ENCODE measurements at places on chromosomes 7 and 10.
A peak's percentile ranks its signal among the peaks of the same experiment; 100 is the strongest.

GRCh38 chr10:76759681-76760080 is 877.9 kb downstream of the KCNMA1 start:
- DNase-seq, result no peak

DNA sequence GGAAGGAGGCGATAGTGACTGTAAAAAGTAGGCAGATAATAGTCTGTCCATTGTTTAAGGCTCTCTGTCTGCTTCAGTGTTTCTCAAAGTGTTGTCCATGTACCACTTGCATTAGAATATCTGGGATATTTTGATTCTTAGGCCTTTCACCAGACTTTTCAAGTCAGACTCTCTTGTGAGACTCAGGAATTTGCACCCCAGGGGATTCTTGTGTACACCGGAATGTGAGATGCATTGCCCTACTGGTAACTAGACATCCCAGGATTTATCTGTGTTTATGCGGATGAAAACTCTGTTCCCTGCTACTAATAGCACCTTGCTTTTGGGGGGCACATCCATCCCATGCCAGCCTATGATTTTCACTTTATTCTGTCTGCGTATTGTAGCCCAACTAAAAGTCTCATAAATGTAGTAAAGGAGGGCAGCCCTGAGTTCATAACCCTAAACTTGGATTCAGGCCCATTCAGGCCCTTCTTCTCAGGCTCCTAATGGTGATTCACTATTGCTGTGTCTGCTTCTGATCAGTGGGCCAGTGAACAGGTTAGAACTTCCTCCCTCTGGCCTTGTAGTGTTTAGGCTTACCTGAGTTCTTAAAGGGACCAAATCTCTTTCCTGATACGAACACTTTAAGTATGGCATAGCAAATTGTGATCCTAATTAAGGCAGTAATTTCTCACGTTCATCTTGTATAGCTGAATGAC is 71.8 kb upstream of the RPA3 start:
- no peak for DNase-seq

DNA sequence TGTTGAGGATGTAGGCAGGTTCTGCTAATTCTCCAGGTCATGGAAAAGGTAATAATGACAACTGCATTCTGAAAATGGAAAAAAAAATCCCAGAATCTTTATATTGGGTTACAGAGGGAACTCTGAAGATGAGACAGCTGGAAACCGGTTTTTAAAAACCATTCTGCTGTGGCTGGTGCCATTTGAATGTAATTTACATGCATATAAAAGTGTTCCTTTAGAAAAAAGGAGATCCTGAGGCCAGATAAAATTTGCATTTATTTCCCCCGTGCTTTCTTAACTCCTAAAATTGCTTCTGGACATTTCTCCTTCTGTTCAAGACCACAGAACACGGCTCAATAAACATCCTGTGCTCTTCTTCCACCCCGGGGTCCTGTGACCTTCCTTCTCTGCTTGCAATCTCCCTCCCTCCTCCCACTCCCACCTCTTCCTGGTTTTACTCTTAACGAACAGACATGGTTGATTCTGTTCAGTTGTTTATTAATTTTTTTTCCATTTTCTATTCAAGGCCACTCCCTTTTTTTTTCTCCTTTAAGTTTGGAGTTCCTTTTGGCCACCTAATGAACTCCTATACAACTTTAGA is 41.6 kb downstream of the SH2D4B start:
- DNase-seq, result no peak

GRCh38 chr10:55369670-55370420 is 568.8 kb upstream of the PCDH15 start:
- DNase-seq, result no peak

GRCh38 chr10:32937911-32938424 is 20.1 kb downstream of the ITGB1 start:
- no peak for DNase-seq

- no peak for DNase-seq
Measured at GRCh38 chr10:131043039-131043691, 268.4 kb downstream of the TCERG1L start.

- DNase-seq, result no peak
Measured at GRCh38 chr7:77687747-77688144, 8.5 kb upstream of the RSBN1L start.

DNA sequence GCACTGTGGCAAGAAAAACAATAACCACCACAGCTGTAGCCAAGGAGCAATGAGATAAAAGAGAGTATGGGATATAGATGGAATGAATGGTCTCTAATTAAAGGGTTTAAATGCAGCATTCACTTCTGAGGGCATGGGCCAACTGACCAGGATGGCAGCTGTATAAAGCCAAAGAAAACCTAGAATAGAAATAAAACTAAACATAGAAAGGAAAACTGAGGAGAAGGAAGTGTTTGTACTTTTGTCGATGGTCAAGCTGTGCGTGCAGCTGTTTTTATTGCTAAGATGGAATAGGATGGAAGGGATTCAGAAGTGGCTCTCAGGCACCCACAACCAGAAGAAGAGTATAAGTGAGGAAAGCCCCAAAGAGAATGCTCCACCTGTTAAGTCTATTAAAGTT is 37.9 kb downstream of the ZC3HC1 start:
- no peak for DNase-seq

- no peak for DNase-seq
Measured at GRCh38 chr7:129238546-129238945, 13.7 kb downstream of the AHCYL2 start.

DNA sequence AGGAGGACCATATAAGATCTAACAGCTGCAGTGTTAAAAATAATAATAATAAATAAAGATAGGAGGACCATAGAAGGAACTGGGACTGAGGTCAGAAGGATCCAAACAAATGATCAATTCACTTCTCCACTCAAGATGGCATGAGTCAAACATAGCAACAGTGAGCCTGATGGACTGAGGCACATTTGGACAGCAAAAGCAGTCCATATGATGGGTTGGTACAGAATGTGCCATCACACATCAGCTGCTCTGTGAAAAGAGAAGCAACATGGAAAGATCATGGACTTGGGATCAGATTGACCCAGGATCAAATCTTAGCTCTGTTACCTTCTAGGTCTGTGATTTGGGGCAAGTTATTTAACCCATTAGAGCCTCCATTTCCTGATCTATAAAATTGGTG is 188.9 kb upstream of the KMT2E start:
- no peak for DNase-seq

GRCh38 chr10:31070691-31071090 is 39.0 kb upstream of the ZNF438 start:
- no peak for DNase-seq

GRCh38 chr7:153286763-153287162 is 527.2 kb downstream of the ACTR3B start:
- no peak for DNase-seq

GRCh38 chr10:78703593-78703992 is 365.2 kb upstream of the ZMIZ1 start:
- no peak for DNase-seq

DNA sequence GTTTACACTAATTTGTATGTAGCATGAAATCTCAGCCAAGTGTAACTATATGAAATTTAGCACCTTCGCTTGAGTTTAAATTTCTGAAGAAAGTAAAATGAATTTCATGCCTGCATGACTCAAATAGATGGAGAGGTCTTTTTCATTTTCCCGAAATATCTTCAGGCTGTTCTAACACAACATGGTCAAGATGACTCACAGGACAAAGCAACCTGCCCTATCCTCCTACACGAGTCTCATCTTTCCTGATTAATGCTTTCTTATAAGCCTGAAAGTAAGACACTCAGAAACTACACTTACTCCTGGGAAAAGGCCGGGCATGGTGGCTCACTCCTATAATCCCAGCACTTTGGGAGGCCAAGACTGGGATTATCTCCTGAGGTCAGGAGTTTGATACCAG is 41.2 kb downstream of the CH25H start:
- no peak for DNase-seq

GRCh38 chr7:95126053-95126709 is 198.2 kb downstream of the PON1 start:
- DNase-seq, result peak; percentile 5

- DNase-seq, result no peak
Measured at GRCh38 chr7:98038321-98038720, 48.3 kb upstream of the OCM2 start.

DNA sequence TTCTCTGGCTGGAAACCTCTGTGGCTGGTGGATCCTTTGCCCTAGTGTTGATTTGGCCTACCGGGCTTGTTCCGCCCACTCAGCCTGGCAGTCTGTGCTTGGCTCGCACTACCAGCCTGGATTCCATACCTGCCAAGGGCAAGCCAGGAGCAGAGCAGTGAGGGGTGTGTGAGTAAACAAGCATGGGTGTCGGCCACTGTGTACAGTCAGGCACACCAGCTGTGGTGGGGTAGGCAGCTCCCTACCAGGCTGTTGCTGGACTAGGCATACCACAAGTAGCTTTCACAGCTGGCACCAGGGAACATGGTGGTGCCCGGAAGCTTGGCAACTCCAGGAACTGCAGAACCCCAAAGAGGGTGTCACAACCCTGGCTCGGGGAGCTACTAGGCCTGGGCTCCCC is 942.9 kb upstream of the LRRN3 start:
- DNase-seq, result no peak

GRCh38 chr7:144026203-144026883 is 22.4 kb upstream of the OR2A5 start:
- DNase-seq, result no peak

DNA sequence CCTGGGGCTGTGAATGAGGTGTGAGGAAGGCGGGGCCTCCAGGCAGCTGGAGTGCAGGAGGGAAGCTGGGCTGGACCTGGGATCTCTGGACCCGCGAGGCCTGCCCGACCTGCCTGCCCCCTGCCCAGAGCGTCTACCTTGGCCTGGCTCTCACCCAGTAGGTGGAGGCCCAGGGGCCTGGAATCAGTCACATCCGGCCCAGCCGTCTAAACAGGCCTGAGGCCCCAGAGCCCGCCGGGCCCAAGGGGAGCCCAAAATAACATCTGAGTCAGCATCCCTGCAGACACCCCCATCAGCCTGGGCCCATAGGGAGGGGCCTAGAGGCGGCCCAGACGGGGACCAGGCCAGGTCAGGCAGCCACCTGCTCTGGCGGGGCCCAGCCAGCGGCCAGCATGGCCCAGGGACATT is 15.1 kb upstream of the ELN start:
- no peak for DNase-seq

- no peak for DNase-seq
Measured at GRCh38 chr10:86600296-86600695, 54.1 kb upstream of the OPN4 start.

DNA sequence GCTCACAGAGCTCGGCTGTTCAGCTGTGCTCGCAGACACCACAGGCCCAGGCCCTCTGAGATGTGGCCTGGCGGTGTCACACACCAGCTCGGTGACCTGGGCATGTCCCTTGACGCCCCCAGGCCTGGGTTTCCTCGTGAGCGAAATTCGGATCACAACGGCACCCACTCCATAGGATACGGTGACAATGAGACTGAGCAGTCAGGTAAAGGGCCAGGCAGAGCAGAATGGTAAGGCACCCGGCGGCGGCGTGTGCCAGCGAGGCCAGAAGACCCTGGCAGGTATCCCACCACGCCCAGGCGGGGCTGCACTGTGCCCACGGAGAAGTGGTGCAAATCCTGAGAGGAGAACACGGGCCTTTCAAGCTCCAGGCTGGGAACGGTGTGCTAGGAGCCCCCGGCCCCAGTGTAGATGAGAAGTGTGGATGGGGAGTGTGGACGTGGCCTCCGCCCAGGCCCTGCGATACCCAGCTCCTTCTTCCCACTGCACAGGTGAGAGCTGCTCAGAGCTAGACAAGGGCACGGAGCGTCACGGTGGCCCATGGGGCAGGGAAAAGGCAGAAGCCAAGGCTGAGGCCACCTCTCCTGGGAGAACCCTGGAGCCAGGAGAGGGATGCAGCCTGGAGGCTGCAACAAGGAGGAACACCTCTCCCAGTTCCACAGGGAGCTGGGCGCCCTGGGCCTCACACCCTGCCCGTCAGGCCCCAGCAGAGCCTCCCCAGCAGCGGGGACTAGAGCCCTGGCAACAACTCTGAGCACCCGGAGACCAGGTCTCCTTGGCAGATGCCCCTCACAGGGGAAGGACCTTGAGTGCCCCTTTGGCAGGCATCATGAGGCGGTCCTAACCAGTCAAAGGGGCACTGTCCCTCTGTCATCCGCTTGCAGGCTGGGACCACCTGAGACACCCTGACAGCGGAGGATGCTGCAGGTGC is 219.1 kb downstream of the MAD1L1 start:
- no peak for DNase-seq

DNA sequence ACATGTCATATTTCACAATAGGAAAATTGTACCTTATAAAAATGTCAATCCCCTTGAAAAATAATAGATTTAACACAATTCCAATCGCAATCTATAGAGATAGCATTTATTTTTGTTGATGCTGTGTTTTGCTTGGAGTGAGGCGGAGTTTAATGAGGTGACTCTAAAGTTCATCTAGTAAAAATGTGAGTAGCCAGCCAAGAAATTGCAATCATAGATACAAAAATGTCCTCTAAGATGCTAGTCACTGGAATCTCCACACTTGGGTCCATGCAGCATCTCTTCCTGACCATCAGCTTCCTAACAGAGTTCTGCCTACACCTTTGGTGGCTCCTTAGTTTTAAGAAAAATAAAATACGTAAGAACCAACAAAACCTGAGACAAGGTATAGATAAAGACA is 44.9 kb downstream of the GLI3 start:
- DNase-seq, result no peak
